Vagina (tissue), 2 donors: ENCODE measurements at places on chromosomes 6 and 20.

DNA sequence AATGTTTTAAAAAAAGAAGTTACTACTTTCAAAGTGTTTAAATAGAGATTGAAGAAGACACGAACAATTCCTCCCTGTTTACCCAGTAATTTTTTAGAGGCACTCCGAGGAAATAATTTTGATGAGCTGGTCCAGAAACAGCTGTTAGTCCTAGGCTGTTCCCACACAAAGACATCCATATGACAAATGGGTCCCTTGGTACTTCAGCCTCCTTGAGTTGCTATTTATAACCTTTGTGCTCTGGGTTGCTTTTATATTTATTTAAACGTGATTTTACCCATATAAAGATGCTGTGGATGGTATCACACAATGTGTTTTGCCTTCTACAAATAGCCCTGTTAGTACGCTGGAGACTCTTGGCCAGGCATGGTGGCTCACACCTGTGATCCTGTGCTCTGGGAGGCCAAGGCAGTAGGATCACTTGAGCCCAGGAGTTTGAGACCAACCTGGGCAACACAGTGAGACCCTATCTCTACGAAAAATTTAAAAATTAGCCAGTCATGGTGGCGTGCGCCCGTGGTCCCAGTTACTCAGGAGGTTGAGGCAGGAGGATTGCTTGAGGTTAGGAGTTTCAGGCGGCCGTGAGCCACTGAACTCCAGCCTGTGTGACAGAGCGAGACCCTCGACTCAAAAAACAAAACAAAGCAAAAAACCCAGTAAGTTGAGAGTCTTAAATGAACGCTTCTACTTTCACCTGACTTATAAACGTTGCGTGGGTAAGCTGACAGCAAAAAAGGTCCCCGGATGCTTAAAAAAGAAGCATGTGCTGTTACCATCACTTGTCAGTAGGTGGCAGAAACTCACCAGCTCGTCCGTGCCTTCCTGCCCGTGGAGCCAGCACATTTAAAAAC lies 56.9 kb upstream of the ARMH2 start:
- DNase-seq: no peak

- DNase-seq: no peak
Measured at GRCh38 chr6:6368684-6369052, 48.2 kb upstream of the F13A1 start.

DNA sequence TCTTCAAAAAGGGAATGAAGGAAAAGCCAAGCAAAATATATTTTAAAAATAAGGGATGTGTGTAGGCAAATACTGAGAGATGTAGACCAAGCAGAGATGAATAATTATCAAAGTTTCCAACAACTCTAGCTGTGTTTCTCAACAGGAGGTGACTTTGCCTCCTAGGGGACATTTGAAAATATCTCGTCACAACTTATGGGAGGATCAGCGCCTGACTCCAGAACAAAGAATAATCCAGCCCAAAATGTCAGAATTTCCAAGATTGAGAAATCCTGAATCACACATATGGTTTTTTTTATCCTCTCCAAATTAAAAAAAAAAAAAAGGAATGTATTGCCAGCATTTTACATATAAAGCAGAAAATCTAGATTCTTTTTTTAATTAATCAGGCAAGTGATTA lies 241.2 kb upstream of the ZFP64 start:
- no peak for DNase-seq

DNA sequence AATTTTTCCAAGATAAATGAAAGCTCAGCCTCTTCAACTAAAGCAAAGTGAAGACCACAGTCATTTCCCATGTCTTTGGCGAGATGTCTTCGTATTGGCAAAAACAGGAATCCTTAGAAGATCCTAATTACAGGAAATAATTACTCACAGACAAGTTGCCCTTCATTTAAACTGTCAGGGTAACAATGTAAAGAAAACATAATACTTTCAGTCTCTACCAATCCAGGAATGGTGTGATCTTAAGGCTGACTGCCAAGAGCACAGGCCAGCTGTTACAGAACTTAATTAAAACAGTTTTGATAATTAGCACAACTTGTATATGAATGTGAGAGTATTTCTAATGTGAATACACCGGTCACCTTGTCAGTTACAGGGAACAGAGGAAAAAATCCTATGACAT lies 292.2 kb downstream of the PACRG start:
- DNase-seq: no peak

GRCh38 chr6:113655761-113656160 lies 201.4 kb upstream of the MARCKS start:
- DNase-seq: no peak

DNA sequence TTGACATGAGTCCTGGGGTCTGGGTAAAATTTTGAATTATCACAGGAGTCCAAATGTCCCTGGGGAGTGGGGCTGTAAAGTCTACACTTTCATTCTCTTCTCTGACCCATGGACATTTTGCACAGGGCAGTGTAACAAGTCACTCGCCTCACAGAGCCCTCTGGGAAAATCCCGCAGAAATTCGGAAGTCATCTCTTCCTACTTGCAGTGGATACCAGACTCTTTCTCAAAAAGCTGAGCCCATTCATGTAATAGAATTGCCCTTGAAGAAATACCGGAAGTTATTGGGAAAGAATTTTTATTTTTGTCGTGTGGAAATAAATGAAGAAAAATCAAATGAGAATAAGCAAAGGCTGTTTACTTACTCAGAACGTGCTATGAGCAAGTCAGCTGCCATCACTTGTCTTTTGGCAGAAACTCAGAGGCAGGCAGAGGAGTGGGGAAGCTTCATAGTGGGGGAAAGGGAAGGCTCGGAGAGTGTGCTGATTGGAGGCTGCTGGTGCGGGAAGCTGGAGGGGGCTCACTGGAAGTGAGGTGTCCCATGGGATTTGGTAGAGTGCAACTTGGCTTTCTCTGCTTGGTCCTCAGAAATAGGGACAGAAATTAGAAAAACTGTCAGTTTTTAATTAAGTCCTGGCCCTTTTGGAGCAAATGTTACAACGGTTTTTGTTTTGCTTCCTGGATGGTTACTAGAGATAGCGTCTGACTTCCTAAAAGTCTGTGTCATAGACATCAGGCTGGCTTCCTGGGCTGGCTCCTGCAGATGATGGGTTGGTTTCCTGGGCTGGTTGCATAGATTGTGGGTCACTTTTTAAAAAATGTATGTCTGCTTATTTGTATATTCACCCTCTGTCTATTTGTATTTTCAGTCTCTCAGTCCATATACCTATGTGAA lies 79.8 kb upstream of the EEF1E1 start:
- DNase-seq: no peak

DNA sequence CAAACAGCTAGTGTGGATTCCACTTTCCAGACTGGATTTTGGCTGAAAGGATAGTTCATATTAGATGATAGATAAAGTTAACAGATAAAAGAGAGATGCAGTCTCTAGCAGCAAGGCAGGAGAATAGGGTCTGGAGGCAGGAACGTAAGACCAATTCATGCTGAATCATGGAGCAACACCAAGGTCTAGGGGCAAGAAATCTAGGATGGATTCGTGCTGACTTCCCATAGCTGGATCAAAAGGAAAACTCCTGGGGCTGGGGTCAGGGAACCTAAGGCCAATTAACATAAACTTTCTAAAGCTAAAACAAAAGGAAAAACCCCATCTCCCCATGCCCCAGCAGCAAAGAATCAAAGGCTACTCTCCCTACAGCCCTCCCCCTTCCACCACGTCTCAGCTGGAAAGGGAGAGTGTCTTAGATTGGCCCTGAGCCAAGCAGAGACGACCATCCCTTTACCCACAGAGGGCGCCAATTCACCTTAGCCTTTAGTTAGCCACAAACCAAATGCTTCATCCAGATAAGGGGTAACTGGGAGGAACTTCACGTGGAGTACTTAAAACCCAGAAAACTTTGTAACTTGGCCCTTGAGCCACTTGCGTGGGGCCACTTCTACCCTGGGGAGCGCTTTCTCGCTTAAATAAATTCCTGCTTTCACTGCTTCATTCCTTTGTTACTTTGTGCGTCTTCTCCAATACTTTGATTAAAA lies 7.6 kb downstream of the TREM1 start:
- no peak for DNase-seq

DNA sequence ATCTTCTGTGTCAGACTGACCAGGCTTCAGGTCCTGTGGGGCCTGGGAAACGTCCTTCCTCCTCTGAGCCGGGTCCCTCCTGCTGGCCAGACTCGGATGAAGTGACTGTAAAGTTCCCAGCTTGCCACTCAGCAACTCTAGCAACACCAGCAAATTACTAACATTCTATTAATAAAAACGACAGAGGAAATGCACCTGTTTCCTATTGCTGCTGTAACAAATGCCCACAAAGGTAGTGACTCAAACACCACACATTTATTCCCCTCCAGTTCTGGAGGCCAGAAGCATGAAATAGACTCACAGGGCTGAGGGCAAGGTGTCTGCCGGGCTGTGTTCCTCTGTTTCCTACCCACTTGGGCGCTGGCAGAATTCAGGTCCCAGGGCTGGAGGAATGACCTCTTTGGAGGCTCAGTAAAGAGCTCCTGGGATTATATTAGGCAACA lies 48.8 kb downstream of the CTCFL start:
- no peak for DNase-seq
